ENCODE measurements at places on chromosomes 3 and 15.

- no peak for DNase-seq
Observed at GRCh38 chr15:98126326-98127085, 166.0 kb downstream of the ARRDC4 start.

DNA sequence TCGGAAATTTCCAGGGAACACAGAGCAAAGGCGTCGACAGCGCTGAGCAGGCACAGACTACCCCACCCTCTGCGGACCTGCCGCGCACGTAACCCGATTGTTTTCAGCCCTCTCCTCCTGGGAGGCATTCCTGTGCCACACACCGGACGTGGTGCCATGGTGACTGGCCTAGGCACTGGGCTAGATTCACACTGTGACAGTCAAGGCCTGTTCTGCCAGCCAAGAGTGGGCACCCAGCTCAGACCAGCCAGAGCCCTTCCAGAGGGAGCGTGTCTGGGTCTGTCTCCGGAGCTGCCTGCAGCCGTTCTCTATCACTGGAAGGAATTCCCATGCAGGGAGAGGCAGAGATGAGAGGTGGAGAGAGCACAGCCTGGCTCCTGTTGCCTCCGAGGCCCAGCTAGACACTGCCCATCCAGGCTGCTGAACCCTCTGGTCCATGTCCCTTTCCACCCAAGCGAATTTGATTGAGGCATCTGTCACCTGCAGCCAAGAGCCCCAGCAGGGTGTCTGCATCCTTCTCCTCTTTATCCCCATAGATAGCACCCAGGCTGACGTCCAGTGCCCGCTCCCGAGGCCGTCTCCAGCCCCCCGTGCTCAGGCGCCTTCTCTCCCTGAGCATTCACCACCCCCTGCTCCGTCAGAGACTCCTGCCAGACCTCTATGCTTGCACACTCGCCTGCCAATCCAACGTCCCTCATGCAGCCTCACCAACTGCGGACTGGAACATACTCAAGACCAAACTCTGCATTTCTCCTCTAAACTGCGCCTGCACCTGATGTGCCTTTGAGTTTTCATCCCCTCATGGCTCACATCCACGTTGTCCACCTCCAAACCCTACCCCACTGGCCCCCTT lies 267.5 kb downstream of the OCA2 start:
- DNase-seq: no peak

DNA sequence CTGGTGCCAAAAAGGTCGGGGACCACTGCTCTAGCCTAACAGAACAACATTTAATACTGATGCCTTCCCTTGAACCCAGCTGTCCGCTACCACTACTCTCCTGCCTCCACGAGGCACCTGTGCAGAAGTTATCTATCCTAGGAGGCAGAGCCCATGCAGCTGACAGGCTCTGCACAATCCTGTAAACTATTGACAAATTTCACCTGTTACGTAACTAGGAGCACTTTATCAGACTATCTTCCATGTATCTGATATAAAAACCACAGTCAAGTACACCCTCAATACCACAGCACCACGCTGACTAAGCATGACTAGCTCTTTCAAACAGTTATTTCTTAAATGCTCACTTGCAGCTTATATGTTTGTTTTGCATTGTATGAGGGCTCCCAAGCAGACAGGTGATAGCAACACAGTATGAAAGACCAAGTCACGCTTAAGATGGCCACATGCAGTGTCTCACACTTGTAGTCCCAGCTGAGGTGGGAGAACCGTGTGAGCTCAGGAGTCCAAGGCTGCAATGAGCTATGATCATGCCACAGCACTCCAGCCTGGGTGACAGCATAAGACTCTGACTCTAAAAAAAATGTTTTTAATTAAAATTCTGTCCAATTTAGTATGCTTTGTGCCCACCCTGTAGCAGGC lies 4.5 kb upstream of the IL17RC start:
- no peak for DNase-seq

GRCh38 chr3:174715386-174715785 lies 143.7 kb upstream of the NAALADL2 start:
- DNase-seq: no peak
